GM20000 (cell line): ENCODE measurements at places on chromosomes 5 and 9.

DNA sequence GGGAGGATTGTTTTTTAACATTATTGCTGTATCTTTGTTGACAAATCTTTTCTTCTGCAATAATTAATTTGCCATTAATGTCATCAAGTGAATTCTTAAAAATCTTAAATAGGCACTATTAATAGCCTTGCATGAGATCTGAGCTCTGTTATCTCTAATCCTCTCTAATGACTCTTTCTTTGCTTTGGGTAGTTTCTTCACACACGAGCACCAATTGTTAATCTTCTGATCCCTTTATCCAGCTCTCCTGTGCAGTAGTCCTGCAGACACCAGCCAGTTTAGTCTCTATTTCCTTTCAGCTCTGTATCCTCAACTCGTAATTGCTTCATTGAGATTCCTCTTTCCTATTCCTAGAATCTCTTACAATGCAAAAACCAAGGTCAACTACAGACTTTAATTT is 8.1 kb downstream of the SPINK14 start:
- no peak for DNase-seq

- no peak for DNase-seq
These were observed 286.1 kb downstream of the ANXA1 start for GRCh38 chr9:73437758-73438157.

DNA sequence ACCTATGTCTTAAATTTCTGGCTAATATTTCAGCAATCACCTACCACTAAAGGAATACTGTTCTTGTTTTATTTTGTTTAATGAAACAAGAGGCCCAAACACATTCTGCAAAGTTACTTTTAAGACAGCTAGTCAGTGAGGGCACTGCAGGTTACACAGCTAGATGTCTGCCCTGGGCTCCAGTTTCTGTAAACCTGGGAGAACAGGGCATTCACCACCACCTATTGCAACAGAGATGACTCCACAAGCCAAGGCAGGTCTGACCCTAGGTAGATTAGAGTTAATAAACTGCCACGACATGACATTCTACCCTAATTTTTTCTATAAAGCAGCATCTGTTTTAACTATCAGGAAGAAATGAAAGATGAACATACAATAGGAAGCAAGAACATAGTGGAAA is 90.8 kb downstream of the SLF1 start:
- DNase-seq: no peak

DNA sequence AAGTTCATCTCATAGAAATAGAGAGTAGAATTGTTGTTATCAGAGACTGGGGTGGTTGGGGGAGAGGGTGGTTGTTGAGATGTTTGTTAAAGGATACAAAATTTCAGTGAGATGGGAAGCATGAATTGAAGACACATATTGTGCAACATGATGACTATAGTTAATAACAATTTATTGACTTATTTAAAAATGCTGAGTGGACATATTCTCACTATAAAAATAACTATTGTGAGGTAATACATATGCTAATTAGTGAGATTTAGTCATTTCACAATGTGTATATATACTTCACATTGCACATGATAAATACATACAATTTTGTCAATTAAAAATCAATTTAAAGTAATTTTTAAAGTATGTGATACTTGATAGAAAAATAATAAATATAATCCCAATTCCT is 722.5 kb upstream of the CHD1 start:
- no peak for DNase-seq

GRCh38 chr5:136006761-136007251 is 22.0 kb upstream of the TGFBI start:
- DNase-seq: no peak

GRCh38 chr5:89706731-89707130 is 702.8 kb downstream of the CETN3 start:
- no peak for DNase-seq

DNA sequence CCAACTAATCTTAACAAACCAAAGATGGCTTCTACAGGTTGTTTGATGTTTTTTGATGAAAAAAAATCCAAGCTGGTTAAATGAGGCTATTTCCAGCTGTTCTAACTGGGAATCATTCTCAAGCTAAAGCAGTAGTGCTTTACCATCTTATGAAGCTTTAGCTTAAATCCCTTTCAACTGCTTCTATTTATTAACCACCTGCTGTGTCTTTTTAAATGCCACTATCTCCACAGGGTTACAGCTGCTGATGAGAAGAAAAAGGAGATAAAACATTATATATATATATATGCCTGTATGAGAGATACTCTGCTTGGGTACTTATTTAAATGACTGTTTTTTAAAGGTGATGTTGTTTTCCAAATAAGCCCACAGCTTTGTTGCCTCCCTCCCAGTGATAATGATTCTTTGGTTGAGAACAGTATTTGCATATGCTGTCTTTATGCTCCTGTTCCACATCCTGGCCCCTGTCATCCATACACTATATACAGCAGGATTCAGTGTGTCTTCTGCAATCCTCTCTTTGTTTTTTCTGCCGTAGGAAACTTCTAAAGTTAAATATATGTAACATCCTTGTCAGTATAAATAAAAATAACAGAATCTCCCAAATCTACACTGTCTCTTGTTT is 164.0 kb downstream of the PAM start:
- DNase-seq: no peak

DNA sequence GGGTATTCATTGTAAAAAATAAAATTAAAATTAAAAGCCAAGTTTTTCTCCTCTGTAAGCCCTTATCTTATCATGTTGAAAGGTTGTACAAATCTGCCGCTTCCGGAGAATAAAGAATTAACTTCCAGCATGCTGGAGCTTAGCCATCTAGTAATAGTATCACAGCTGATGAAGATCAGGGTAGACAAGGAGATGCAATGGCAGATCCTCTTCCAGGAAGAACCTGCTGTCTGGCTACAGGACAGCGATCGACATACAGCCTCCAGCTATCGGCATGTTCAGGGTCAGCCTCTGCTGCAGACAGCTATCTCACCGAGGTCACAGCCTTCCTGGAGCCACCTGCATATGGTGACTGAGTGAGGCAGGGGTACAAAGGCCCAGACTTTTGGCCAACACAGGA is 82.6 kb downstream of the MED27 start:
- DNase-seq: no peak

DNA sequence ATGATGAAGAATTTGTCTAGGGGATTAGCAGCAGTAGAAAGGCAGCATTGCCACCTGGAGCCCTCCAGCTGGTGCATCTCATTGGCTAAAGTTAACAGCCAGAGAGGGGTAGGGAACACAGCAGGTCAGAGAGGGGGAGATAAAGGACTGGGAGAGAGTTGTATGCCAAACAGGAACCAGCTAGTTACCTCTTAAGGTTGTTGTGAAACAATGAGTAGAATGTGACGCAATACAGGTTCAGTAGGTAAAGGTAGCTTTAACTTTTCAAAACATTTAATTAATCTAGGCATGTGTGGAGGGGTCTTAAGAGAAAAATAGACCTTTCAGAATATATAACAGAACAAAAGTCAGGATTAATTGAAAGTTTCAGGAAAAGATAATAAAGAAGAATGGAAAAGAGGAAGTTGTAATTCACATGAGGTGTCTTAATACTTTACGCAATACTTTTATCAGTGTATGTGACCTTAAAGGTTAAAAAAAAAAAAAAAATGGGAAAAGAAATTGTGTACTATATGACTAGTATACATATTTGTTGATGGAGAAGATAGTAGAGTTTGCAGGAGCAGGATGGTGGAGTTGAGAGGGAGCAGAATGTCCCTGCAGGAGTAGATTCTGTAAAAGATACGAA is 14.3 kb downstream of the FBXO38 start:
- no peak for DNase-seq

DNA sequence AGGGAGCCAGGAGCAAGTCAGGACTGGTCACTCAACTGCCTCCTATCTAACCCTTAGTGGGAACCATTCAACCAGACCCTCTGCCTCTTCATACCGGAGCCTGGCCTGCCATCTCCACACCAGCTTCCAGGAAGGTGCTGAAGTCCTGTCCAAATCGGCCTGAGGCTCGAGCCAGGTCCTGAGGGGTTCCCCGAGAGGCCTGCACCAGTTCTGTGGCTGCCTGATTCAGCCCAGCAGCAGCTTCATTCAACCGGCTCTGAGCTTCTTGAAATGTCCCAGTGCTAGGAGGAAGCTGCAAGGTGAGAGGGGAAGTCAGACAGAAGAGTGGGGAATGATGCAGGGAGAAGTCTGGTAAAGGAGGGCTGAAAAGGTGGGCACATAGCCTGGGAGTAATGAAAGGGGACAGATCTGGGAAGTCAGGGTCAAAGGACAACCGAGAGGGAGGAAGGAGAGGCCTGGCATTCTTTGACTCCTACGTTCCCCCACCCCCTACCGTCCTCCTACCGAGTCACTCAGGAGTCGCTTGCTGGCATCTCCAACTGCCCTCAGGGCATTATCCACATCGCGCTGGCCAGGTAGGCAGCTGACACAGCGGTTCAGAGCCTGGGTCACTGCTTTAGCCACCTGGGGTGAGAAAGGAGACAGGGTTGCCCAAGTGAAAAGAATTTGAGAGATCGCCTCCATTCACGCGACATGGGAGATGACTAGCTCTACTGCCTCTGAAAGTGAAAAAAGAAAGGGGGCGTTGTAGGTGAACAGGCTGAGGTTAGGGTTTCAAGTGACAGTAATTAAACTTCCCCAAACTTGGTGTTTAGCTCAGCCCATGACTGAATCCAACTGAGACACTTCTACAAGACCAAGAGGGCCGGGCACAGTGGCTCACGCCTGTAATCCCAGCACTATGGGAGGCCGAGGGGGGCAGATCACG is 20.2 kb downstream of the TLN1 start:
- peak; percentile 48 for DNase-seq

DNA sequence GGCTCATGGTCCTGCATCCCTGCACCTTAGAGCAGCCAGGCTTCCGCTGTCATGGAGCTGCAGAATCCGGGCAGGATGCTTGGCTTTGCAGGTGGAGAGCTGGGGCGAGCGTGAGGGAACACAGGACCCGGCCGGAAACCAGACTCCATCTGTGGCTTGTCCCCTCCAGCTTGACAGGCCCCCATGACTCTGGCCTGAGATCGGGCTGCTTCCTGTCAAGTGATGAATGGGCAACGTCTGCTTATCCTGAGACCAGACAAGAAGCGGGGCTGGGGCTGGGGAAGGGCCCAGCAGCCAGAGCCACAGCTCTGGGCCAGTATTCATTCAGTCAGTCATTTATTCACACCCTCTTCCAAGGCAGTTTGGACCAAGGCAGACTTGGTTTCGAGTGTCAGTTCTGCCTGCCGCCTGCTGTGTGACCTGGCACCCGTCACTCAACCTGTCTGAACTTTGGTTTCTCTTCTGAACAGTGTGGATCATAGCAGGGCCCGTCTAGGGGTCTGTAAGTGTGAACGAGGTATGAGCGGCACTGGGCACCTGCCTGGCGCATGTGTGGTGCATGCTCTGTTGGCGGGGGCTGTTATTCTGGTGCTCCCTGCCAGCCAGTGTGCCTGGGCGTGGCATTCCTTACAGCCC is 37.5 kb downstream of the NEK6 start:
- DNase-seq: peak; percentile 51

DNA sequence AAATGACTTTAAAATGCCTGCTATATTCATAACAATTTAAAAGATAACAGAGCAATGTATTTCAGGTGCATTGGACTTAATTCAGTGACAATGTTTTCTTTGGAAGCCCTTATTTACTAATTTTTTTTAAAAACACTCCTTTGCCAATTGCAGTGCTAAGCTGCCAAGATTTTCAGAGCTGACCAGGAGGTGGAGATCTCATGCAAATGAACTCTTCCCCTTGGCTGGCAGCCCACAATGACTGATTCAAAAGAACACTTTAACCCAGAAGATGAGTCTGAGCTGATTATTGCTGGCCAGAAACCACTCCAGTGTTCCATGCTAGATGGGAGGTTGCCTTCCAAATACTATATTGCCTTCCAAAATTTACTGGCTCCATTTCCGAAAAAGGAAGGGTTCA is 128.3 kb upstream of the CCNH start:
- DNase-seq: no peak

DNA sequence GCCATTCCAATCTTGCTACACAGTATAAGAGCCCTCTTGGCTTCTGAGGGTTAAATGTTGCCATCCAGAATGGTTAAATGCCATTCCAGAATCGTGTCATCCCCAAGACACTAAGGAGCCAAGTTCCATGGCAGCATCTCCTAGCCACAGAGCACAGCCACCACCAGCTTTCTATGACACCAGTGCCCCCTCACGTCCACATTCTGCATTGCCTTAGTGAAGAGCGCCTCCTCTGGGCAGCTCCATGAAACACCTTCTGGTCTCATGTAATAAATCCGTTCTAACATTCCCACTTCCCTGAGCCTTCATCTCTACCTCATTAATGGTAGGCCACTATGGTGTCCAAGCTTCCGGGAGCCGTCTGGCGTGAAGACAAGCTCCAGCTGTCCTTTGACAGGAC is 12.4 kb downstream of the CBY3 start:
- peak; percentile 55 for DNase-seq

GRCh38 chr5:126358525-126358924 is 64.7 kb upstream of the GRAMD2B start:
- DNase-seq: peak; percentile 41

DNA sequence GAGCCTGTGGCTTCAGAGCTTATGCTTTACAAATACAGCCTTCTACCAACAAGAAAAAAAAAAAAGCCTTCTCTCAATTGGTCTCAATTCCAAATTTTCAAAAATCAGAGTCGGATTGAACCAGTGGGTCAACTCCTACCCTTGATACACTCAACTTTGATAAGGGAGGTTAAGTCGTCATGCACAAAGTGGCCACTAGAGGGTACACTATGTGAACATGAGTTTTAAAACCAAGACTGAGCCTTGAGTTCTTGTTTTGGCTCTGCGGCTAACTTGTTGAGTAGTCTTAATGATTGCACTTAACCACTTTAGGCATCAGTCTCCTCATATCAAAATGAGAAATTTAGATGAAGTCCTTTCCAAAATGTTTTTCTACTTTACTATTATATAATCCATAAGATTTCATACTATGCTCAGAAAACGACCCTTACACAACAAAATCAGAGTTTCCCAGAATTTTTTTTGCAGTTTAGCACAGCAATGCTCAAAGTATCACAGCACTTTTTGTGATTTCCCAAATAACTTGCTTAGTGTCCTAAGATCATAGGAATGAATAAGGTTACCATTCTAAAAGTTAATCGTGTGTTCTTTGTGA is 92.9 kb upstream of the MTAP start:
- peak; percentile 46 for DNase-seq

DNA sequence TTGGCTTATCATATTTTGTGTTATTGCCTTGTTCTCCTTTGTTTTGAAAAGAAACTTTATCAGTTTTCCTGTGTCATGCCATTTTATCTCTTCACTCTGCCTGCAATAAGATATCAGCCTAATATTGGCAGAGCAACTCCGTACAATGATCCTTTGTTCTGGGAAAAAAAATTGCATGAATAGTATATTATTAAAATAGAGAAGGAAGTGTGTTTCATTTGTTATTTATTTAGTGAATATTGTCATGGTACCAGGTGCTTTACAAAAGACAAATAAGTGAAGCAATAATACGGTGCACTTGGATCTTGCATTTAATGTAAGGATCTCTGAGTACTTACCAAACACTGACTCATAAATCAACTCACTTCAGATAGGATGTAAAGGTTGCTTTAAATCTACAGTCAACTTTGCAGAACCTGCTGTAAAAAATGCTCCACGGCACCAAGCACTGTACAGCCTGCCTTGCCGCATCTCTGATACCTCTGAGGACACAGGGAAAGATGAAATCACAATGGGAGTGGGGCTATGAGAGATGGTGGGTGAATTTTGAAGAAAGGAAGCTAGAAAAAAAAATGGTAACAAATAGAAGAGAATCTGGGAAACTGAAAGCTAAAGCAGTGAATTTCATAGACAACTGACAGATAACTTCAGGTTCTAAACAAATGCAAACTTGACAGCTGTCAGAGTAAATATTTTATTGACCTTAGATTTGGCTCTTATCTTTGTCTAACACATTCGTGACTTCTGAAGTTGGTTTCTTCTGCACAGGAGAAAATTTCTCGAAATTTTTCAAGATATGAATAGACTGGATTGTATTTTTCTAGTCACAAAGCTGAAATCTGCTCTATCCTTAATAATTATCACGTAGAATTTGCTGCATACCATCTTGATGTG is 232.1 kb downstream of the ENC1 start:
- DNase-seq: no peak
